Ecto neural progenitor cell (in vitro differentiated cells): ENCODE measurements at places on chromosomes 4 and X.

GRCh38 chr4:77022560-77023179 lies 53.1 kb downstream of the CCNI start:
- peak; percentile 68 for DNase-seq

- no peak for DNase-seq
Measured at GRCh38 chr4:143458966-143459365, 54.5 kb upstream of the SMARCA5 start.

DNA sequence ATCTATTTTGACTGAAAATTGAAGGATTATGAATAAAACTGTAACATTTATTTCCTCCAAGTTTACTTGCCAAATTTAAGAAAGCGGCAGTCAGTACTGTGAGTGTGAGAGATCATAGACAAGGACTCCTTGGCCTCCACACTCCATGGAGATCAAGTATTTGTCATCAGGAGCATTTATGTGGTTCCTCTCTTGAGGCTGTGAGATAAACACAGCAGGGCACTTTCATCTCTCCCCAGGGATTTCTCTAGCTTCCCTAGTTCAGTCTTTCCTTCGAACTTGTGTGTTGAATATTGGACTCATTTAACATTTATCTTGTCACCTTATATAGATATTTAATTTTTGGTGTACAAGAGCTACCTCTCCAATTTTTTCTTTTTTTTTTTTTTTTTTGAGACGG lies 40.8 kb downstream of the PDE5A start:
- no peak for DNase-seq

DNA sequence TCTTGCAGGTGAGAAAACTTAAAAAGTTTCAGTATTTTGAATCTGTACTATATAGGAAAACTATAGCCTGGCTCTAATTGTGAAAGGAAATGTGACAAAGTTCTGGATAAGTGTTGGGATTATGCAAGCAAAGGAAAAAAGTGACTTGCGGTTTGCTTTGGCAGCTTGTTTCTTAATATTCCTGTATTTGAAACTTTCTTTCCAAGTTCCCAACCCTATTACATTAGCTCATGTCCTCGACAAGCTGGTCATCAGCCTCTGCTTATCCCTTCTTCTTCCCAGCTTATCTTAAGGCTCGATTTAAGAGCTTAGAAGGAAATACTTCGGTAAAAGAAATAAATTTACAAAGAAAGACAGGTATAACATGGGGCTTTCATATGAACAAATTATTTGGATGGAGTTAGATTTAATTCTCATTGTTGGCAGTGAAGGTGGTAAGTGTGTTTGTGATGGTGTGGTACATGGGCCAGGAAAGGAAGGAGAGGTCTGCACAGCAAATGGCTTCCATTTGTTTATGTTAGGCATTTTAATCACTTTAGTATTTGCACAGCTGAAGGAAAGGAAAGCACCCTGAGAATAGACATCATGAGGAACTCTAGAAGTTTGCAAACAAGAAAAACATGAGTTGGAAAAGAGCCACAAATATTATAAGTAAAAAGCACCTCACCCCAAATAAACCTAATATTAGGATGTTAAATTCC lies 5.1 kb upstream of the MYOZ2 start:
- no peak for DNase-seq

GRCh38 chrX:70505451-70505841 lies 60.8 kb downstream of the DLG3 start:
- DNase-seq, result no peak

GRCh38 chr4:168797194-168797593 lies 212.9 kb downstream of the CBR4 start:
- DNase-seq, result no peak

GRCh38 chr4:87944967-87945366 lies 30.5 kb upstream of the SPP1 start:
- no peak for DNase-seq

GRCh38 chr4:181507938-181508337 lies 735.3 kb upstream of the TENM3 start:
- no peak for DNase-seq

DNA sequence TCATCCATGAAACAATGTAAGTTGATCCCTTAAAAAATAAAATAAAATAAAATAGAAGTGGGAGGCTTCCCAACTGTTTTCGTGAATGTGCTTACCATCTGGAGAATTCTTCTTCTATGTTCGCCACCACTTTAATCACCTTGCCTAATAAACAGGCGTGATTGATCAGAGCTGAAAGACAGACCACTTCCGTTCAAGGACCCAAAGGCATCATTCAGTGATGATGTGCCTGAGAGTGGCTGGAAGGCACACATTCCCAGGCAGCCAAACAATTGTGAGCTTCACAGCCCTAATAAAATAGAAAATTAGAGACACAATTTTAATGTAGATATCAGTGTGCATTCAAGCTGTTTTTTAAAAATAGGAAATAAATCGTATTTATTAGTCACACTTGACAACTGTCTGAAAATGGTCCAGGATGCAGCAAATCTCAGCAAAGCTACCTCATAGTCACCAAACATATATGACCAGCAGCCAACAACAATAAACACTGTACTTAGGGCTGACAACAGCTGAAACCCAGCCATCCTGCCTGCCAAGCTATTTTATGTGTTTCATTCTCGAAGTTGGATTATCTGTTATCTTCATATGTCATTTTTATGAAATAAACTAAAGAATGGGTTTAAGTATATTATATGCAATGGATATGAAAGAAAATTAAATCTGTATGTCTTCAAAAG lies 163.2 kb upstream of the FAM9B start:
- no peak for DNase-seq

DNA sequence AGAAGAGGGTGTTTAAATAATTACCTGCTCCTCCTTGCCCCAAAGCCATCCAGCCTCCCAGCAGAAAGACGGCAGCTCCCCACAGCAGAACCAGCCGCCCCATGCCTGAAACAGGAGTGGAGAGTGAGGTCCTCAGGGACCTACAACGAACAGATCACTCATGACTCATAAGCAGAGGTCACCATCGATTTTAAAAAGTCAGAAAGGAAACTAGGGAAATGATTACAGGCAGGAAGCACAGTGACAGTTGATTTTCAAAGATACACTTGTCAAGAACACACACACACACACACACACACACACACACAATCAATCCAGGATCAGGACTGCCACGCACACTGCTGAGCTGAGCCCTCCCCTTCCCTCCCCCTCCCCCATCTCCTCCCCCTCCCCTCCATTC lies at the start of gene CRLF2:
CRLF2 (minus strand) TSS at position 118 of the 400 bp plus-strand sequence; CDS start at position 103, 15 bp downstream.
- DNase-seq, result no peak

DNA sequence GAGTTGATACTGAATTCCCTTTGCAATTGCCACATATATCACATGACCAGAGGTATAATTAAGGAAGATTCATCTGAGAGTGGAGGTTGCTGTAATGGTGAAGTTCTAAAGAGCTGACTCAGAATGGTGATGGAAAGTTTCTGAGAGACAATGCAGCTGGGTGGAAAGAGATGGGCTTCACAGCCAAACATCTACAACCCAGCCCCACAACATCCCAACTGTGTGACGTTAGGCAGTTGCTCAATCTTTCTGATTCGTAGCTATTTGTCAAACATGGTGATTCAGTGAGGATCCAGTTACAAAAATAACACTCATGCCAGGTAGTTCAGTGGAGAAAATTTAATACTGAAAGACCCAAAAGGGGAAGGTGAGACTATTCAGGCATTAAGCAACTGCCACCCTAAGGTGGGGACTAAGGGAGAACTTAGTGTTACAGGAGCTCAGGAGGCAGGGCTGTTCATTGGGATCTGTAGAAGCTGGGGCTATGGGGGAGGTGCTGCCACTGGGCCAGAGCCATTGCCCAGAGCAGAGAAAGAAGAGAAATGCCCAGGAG lies 6.9 kb upstream of the AFF1 start:
- no peak for DNase-seq

DNA sequence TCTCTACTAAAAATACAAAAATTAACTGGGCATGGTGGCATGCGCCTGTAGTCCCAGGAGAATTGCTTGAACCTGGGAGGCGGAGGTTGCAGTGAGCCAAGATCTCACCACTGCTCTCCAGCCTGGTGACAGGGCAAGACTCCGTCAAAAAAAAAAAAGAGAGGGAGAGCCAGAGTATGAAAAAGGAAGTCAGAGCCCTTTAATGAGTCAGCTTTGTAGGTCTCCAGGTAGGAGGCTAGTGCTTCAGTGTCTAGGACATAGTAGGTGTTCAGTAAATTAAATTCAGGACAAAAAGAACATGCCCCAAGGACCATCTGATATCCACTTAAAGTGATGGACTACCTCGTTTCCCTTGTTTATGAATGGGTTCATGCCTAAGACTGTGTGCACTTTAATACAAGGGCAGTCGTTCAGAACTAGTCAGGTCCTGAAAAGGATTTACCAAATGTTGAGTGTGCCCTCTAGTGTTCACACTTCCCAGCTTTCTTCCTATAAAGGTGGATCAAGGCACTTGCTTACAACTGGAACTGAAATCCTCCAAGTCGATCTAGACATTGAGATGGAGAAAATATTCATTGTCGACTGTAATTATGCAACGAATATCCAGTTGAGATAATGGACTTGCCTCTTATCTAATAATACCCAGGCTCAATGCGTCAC lies 29.0 kb downstream of the F9 start:
- peak; percentile 43 for DNase-seq

GRCh38 chr4:181479141-181479540 lies 764.1 kb upstream of the TENM3 start:
- no peak for DNase-seq

DNA sequence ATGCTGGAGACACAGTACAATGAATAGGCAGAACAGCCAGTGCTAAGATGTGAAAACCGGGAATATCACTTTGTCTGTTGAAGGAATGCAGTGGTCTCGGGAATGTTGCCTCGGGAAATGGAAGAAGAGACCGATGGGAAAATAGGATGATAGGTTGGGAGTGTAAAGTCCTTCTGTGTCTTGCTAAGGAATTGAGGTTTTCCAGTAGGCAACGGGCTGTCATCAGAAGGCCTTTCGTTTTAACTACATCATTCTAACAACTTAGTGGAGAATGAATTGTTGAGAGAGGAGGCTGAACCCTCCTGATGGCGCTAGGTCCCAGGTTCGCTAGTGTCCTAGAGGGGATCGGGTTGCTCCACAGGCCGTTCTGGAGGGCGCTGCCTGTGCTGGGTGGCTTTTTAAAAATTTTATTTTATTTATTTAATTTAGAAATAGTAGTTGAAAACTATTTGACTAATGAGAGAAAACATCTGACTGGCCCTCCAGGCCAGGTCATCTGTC lies 730 bp downstream of the VBP1 start:
- no peak for DNase-seq

GRCh38 chr4:169438057-169438480 lies 167.3 kb upstream of the SH3RF1 start:
- no peak for DNase-seq

GRCh38 chrX:134625315-134625718 lies 33.0 kb downstream of the PLAC1 start:
- DNase-seq, result no peak

- no peak for DNase-seq
Measured at GRCh38 chr4:39103291-39103690, 41.3 kb downstream of the KLHL5 start.

- no peak for DNase-seq
Measured at GRCh38 chrX:131861088-131861787, 161.9 kb upstream of the STK26 start.

- no peak for DNase-seq
Measured at GRCh38 chr4:138952411-138952810, 63.2 kb upstream of the NOCT start.

DNA sequence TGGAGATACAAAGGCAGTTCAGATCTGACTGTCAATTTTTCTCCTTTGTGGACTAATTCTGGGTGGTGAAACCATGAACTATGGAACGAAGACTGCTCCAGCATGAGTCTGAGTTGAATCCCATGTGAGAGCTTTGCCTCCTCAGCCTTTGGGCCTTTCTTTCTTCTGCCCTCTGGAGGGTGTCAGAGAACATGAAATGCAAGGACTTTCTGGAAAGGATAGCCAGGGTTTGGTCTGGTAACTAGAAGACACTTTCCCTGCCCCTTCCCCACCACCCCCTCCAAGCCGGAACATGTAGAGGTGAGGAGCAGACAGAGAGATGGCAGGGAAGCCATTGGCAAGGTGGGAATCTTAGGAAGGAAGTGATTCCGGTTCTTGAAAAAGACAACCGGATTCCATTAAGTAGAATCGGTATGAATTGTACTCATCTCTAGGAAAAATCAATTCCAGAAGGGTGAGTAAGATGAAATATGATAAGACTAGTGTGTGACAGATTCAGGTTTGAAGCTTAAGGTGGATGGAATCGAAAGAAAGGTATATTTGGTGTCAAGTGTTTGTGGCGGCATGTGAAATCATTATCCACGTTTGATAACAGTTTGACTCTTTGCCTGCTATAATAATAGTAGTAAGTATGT lies 19.0 kb downstream of the FHL1 start:
- DNase-seq, result no peak

GRCh38 chr4:143212566-143212965 lies 27.8 kb downstream of the USP38 start:
- no peak for DNase-seq

DNA sequence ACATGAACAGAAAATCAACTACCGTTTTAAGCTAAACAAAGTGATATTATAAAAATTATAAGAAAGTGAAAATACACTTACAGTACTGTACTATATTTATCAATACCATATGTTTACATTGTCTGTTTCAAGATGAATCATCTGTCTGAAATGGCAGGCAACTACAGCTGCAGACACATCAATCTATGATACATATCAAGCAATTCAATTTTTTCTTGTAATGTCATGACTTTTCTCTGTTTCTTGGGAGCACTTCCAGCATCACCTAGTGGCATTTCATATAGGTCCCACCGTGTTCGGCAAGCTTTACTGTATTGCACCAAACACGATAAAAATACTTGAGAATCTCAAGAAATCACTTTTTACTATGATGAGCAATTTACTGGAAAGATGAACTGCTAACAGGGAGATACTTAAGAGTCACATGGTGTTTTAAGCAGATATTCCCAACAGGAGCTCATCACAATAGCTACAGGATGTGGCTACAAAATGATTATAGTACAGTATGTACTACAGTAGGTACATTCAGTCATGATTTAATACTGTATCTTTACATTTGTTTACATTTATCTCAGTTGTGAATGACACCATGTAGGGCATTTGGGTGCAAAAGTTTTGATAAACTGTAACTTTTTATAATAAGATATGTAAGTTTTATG lies 207.4 kb downstream of the ADAM29 start:
- DNase-seq, result no peak

GRCh38 chrX:82677286-82677685 lies 830.8 kb upstream of the POU3F4 start:
- no peak for DNase-seq

DNA sequence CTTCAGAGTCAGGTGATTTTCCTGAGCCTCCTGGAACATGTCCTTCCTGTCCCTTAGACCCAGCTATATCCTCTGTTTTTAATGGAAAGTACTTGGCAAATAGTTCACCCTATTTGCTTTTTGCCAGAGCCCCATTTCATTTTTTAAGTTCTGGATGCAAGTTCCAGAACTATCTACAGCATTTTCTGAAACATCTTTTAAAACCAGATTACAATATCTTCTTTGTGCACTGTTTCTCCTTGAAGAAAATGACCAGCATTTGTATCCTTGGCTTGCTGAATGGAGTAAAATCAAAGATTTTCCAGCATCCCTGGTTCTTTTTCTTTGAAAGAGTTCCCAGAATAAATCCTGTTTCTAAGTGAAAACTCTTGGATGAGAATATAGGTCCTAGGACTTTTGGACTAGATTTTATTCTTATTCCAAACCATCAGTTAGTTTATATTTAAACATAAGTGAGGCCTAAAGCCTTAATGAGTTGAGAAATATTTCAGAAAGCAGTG lies 224.3 kb downstream of the ANK2 start:
- no peak for DNase-seq

- DNase-seq, result no peak
Measured at GRCh38 chrX:8868906-8869305, 67.7 kb upstream of the FAM9A start.

- DNase-seq, result peak; percentile 82
Measured at GRCh38 chrX:16711893-16712547, 449 bp downstream of the CTPS2 start.
